ENCODE measurements at places on chromosomes 3 and 15.

- no peak for DNase-seq
Measured at GRCh38 chr15:29687204-29687815, 135.0 kb downstream of the TJP1 start.

DNA sequence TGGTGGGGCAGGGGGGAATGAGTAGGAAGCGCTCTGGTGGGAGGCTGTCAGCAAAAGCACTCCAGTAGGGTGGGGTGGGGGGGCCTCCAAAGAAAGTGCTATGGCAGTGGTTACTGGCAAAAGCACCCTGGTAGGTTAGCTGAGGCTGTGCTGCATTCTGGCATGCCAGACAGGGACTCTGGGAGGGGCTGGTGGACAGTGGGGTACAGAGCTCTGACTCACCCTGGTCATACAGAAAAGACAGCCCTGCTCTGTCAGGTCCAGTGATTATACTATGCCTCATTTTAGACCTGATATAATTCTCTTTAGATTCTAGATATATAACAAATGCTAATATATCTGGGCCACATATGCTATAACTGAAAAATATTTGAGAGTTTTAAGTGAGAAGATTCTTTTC is 82.8 kb upstream of the CPNE4 start:
- no peak for DNase-seq

- no peak for DNase-seq
Measured at GRCh38 chr15:39869858-39870515, 50.1 kb downstream of the GPR176 start.

- no peak for DNase-seq
Measured at GRCh38 chr3:179336345-179336929, 11.1 kb upstream of the MFN1 start.

- DNase-seq = no peak
Measured at GRCh38 chr3:197085137-197085536, 55.5 kb upstream of the MELTF start.

DNA sequence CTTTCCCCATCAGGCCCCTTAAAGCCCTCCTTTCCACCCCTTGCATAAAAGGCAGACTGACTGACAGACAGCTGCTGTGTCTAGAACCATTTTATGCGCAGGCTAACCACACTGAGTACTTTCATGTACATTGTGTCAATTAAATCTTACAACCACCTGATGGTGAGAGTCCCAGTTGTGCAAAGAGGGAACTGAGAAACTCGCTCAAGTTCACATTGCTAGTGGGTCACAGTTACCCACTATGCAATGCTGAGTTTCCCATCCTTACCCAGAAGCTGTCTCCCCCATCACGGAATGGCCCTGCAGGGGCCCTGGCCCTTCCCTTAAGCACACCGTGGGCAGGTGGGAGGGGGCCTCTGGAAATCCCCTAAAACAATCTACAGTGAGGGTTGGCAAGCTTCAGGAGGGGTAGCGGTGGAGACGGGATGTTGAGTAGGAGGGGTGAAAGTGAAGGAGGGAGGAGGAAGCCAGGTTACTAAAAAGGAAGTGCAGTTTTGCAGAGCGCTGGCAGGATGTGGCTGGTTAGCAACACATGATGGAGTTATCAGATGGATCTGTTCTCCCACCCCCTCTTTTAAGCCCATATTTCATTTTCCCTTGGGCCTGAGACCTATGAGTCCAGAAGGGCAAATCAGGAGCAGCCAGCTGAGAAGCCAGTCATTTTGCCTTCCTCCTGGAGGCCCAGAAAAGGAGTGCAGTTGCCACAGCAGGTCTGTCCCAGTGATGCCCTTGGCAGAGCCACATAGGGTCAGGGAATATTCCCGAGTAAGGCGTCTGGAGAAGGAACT is 30.0 kb downstream of the STARD5 start:
- DNase-seq = no peak

DNA sequence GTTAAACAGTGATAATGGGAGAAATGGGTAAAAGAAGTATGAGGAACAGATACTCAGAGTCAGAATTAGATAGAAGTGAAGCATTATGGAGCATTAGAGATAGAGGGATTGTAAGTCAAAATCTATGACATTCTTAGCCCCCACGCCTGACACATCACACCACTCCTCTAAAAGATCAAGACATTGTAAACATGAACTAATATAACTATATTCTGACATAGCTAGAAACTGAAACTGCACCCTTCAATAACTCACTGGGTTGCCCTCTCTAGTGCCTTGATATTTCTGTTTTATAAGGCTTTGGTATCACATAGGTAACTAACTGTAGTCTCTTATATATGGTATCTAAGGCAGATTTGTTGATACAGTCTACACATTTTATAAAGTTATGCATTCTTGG is 684.3 kb upstream of the DPPA4 start:
- no peak for DNase-seq

- peak; percentile 26 for DNase-seq
Measured at GRCh38 chr3:132726341-132726823, 4.2 kb upstream of the NPHP3 start.

- no peak for DNase-seq
Measured at GRCh38 chr3:101261506-101261905, 58.9 kb downstream of the IMPG2 start.

GRCh38 chr15:69908590-69909420 is 188.9 kb downstream of the TLE3 start:
- no peak for DNase-seq

GRCh38 chr3:29537889-29538609 is 257.2 kb downstream of the RBMS3 start:
- no peak for DNase-seq

GRCh38 chr3:53939086-53939582 is 47.5 kb upstream of the SELENOK start:
- DNase-seq = no peak

GRCh38 chr3:42731476-42732195 is 29.0 kb upstream of the HHATL start:
- DNase-seq = no peak

GRCh38 chr3:38327335-38328009 is 19.1 kb upstream of the XYLB start:
- DNase-seq = no peak

DNA sequence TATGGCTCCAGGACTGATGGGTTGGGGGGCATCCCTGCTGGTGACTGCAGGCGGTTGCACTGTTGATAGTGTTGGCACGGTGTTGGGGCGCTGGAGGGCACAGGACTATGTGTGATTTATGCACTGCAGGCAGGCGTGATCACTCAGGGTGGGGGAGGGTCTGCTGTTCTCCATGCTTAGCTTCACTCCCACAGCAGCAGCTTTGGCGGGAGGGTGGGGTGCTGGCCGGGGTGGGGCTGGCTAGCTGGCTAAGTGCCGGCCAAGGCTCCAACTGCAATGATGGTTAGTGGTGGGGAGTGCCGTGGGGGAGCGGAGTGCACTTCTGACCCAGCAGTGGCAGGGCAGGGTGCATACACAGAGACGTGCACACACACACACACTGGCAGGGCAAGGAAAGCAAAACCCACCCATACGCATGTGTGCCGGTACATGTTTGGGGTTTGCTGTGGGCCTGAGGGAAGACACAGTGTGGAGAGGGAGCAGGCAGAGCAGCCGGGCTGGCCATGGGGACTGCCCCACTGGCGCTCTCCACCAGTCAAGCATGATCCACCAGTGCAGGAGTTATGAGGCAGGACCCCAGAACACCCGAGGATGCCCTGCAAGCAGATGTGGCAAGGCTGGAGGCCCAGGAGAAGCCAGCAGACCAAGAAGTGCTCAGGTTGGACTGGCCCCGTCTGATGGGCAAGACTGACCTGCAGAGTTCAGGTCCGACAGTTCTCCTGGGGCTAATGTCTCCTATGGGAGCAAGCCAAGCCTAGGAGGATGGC is 16.5 kb upstream of the FGF7 start:
- DNase-seq = no peak

GRCh38 chr3:11653298-11654055 is 9.8 kb upstream of the VGLL4 start:
- DNase-seq = no peak

DNA sequence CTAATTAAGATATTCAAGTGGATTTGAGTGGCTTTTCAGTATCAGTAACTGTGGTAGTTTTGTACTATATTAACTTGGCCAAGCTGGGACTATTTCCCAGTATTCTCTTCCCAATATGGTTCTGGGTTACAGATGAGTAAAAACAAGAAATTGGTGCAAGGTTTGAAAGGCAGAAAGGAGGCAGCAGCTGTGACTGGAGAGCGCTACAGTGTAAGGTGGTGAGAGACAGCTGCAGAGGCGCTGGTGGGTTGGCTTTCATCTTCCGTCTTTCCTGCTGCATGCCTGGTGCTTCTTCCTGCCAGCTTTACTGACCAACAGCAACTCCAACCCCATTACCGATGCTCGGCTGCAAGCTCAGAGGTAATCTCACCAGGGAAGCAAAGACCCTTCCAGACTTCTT is 9.8 kb downstream of the DPH3 start:
- no peak for DNase-seq

GRCh38 chr3:78707609-78708008 is 1060.2 kb downstream of the ROBO1 start:
- DNase-seq = no peak

GRCh38 chr15:78944202-78944625 is 632 bp downstream of the CTSH start:
- no peak for DNase-seq

GRCh38 chr15:48253172-48253571 is 47.1 kb downstream of the SLC12A1 start:
- no peak for DNase-seq

GRCh38 chr15:60001610-60002527 is 2.2 kb upstream of the FOXB1 start:
- DNase-seq = no peak

DNA sequence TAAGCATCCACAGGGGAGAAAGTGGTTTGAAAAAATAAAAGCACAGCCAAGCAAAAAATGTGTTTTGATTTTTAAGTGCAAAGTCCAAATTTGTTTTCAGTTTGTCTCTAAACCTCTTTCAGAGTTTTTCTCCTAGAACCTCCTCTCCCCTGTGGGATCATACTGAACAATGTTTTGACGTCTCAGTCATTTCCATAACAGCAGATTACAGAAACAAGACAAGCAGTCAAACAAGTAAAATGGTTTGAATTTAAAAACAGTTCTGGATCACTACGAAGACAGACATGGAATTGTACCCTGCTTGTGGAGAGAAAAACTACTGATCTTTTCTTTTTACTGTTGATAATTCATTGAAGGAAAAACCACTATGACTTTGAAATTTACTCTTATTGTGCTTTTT is 245.7 kb upstream of the CNTN4 start:
- DNase-seq = no peak

DNA sequence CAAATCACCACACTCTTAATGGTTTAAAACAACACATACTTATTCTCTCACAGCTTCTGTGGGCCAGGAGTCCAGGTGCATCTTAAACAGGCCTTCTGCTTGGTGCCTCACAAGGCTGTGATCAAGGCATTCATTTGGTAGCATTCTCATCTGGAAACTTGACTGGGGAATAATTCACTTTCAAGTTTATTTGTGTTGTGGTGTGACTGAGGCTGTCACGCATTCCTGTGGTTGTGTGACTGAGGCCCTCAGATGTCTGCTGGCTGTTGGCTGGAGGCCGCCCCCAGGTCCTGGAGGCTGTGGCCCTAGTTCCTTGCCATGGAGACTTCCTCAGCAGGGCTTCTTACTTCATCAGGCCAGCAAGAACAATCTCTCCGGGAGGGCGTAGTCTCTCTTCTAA is 16.9 kb upstream of the FAM3D start:
- DNase-seq = no peak

DNA sequence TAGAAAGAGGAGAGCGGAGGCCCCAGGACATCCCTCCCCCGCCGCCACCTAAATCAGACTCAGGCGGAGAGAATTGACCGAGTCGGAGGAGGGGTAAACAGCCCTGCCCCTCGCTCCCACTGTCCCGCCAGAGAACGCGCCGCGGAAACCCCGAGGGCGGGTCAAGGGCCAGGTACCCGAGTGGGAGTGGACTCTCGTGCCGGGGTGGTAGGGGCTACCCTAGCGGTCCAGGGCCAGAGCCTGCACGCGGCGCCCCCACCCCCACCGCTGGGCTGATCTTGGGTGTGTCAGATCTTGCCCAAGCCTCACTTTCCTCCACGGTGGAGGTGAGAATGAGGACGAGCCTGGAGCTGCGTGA is 19.0 kb downstream of the SPATA12 start:
- no peak for DNase-seq

GRCh38 chr15:70245932-70246622 is 148.4 kb upstream of the TLE3 start:
- no peak for DNase-seq

- DNase-seq = no peak
Measured at GRCh38 chr3:71582036-71582611, 1.4 kb downstream of the FOXP1 start.

DNA sequence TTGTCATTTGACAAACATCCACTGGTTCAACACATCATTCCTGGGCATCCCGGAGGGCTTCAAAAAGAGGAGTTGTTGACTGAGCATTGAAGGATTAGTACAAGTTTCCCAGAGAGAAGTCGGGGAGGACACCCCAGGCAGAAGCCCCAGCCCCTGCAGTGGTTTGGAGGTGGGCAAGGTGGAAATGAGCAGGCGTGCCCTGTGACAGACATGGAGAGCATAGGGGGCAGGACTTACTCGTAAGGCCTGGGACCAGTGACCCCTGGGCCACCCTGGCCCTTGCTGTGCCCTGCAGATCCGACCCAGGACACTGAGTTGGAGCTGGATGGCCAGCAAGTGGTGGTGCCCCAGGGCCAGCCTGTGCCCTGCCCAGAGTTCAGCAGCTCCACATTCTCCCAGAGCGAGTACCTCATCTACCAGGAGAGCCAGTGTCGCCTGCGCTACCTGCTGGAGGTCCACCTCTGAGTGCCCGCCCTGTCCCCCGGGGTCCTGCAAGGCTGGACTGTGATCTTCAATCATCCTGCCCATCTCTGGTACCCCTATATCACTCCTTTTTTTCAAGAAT is 5.9 kb downstream of the PARP3 start:
- DNase-seq = no peak

DNA sequence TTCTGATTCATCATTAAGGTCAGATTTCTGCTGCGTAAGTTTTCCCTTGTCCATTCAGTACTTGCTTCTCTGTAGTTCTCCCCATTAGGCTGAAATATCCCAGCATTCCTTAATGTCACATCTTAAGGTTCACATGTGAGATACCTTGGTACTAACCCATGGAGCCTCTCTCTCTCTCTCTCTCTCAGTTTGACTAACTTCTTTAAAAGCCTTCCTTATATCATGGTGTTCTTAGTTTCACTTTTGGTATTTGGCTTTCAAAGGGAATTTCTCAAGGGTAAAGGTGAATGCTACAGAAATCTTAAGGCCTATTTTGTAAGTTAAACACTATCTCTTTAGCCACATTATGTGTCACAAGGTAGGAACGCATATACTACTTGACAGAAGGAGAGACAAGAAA is 427.3 kb upstream of the ZNF717 start:
- DNase-seq = no peak

Data from NCI-H187 treated with DMSO at 0.1 percent for 48 hours (cell line).